Activated CD4-positive, alpha-beta memory T cell treated with anti-CD3 and anti-CD28 coated beads for 36 hours (primary cell): ENCODE measurements at places on chromosomes 2 and 18. TPM values are rescaled to one million over a fixed set of nuclear protein-coding genes. Genes with fewer than 3 reads are reported as not detected.

Gene TGFA
- 0.58 TPM for total RNA-seq

Gene DLGAP1
- total RNA-seq = 1.0 TPM

Gene SP5
- total RNA-seq = not detected

DNA sequence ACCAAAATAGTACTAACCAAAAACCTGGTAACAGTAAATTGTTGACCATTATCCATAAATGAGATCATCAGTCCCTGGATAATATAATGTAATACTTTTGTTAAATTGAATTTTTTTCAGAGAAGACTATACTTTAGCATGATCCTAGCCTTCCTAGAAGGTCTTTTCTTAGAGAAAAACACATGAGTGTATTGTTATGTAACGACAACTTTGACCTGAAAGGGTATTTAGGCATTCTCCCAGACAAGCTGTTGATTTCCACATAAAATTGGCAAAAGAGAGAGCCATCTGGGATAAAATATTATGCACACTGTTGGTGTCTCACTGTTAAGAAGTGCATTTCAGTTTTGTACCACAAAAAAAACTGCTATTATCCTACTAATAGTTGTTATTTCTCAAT lies 120.0 kb upstream of the MAPRE2 start:
- DNase-seq = no peak
- no peaks in the 10 kb centered on the region for H3K4me1 ChIP-seq
- H3K27me3 ChIP-seq = peaks cover 7% of the 10 kb centered on the region

GRCh38 chr18:46281185-46282176 lies 177.3 kb downstream of the HAUS1 start:
- H3K4me3 ChIP-seq = no peak overlapping the region
- H3K27me3 ChIP-seq = no peaks in the 10 kb centered on the region
- H3K36me3 ChIP-seq = no peaks in the 10 kb centered on the region
- H3K27ac ChIP-seq = no peak overlapping the region
- peak; percentile 77 for DNase-seq
